ENCODE measurements at places on chromosomes 5 and 9.

- H3K27me3 ChIP-seq, result no peaks in the 10 kb centered on the region
- no peak overlapping the region for H3K27ac ChIP-seq
- H3K4me1 ChIP-seq, result no peaks in the 10 kb centered on the region
- DNase-seq, result no peak
- H3K4me3 ChIP-seq, result no peak overlapping the region
- no peaks in the 10 kb centered on the region for H3K36me3 ChIP-seq
Observed at GRCh38 chr9:99139868-99140267, 35.0 kb downstream of the TGFBR1 start.

DNA sequence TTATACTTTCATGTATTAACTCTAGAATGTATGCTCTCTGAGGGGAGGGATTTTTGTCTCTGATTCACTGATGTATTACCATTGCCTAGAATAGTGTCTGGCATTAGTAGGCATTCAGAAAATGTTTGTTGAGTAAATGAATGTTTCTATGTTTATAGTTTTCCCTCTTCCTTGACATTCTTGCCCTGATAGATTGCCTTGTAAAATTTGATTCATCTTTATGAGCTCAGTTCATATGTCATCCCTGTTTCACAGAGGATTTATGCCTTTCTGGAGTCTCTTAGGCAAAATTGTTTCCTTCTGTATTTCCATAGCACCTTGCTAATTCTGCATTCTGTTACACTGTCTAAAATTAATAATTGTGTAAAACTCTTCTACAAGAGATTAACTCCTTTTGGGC lies 72.3 kb downstream of the RASA1 start:
- H3K4me1 ChIP-seq, result no peaks in the 10 kb centered on the region
- H3K27ac ChIP-seq, result no peak overlapping the region
- no peaks in the 10 kb centered on the region for H3K27me3 ChIP-seq

GRCh38 chr5:175202463-175203068 lies 241.4 kb downstream of the DRD1 start:
- peak overlapping the region; percentile 35 for H3K27ac ChIP-seq
- H3K4me1 ChIP-seq, result peaks cover 19% of the 10 kb centered on the region
- H3K4me3 ChIP-seq, result no peak overlapping the region
- DNase-seq, result peak; percentile 47

GRCh38 chr9:70091572-70091971 lies 47.9 kb downstream of the MAMDC2 start:
- H3K4me1 ChIP-seq, result no peaks in the 10 kb centered on the region
- H3K27me3 ChIP-seq, result no peaks in the 10 kb centered on the region
- H3K36me3 ChIP-seq, result no peaks in the 10 kb centered on the region
- DNase-seq, result no peak
- H3K4me3 ChIP-seq, result no peak overlapping the region

GRCh38 chr9:15505921-15506320 lies 4.8 kb downstream of the PSIP1 start:
- H3K27ac ChIP-seq, result no peak overlapping the region
- peaks cover 32% of the 10 kb centered on the region for H3K36me3 ChIP-seq
- no peak for DNase-seq

- H3K4me1 ChIP-seq, result no peaks in the 10 kb centered on the region
- H3K36me3 ChIP-seq, result no peaks in the 10 kb centered on the region
- H3K4me3 ChIP-seq, result no peak overlapping the region
- peaks cover 10% of the 10 kb centered on the region for H3K27me3 ChIP-seq
- DNase-seq, result no peak
Observed at GRCh38 chr9:259405-260404, 45.0 kb downstream of the DOCK8 start.
